ENCODE measurements at places on chromosomes 4 and X.

- DNase-seq: no peak
Observed at GRCh38 chr4:130099105-130099504, 1003.2 kb downstream of the C4orf33 start.

GRCh38 chrX:21225643-21226042 lies 148.6 kb upstream of the CNKSR2 start:
- no peak for DNase-seq

GRCh38 chrX:131675596-131676194 lies 131.8 kb downstream of the OR13H1 start:
- DNase-seq: peak; percentile 12

DNA sequence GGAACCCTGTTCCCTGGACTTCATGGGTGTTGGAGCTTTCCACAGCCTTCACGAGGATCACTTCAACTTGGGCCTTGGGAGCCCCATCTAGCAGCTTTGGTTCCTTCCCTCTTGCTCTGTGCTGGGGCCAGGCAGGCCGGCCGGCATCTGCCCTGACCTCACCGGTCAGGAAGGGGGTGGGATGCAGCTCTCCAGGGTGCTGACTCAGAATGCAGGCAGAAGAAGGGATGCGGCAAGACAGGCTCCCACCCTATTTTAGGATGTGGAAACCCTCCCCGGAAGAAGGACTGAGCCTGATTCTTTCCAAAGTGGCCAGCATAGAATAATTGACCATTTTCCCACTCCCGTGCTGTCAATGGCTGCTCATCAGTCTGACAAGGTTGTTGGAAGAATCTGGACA lies 47.1 kb downstream of the FHDC1 start:
- peak; percentile 74 for DNase-seq

DNA sequence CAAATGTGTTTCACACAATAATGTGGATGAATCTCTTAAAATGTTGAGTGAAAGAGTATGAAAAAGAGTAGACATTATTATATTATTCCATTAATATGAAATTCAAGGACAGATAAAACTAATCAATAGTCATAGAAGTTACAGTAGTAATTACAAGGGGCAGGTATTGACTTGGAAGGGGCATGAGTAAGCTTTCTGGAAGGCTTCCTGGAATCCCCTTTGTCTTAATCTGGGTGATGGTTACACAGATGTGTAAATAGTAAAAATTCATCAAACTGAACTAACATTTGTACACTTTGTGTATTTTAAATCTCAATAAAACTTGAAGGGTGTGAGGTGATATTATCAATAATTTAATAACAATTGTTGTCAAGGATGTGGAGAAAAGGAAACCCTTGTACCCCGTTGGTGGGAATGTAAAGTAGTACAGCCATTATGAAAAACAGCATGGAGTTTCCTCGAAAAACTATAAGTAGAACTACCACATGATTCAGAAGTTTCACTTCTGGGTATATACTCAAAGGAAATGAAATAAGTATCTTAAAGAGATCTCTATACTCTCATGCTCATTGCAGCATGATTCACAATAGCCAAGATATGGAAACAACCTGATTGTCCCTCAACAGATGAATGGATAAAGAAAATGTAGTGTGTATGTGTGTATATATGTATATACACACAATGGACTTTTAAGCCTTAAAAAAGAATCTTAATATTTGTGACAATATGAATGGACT lies 96.9 kb upstream of the MID1IP1 start:
- DNase-seq: no peak

DNA sequence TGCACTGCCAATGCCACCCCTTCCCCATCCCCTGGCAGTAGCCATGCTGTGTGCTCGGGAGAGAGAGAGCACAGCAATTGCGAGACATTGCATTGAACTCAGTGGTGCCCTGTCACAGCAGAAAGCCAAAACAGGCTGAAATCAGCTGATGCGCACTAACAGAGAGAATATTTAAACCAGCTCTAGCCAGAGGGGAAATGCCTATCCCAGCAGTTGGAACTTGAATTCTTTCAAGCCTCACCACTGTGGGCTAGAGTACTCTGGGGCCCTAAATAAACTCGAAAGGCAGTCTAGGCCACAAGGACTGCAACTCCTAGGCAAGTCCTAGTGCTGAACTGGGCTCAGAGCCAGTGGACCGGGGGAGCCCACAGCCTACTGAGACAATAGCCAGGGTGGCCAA lies 17.7 kb upstream of the RP2 start:
- DNase-seq: no peak

DNA sequence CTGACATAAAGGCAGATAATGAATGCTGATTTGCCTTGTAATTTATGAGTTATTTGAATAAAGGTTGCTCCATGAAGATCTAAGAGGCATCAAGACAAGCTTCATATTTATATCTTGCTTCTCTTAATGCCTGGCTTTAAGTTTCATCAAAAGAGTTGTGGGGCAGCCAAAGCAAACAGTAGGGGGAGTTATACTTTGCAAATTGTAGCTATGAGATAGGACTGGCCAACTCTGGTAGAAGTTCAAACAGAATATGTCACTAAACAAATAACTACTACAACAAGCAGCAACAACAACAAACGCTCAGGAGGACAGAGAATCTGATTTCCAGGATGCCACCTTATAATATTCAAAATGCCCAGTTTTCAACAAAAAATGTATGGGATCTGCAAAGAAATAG lies 69.1 kb upstream of the PLAC1 start:
- no peak for DNase-seq

DNA sequence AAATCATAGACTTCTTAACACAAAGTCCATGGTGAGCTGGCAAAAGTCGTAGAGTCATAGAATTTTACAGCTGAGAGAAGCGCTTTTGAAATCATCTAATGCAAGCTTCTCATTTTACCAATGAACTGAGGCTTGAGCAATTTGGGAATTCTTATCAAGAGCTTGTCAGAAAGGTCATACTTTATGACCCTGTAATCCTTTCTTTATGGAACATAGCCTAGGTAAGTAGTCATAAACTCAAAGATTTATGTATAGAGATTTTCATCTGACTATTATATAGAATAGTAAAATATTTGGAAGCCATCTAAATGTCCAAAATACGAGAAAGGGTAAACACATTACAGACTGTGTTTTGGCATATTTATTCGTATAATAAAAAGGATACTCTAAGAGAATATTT lies 563.5 kb downstream of the PCDH7 start:
- DNase-seq: no peak

- no peak for DNase-seq
Observed at GRCh38 chr4:871484-871883, 45.6 kb upstream of the CPLX1 start.

GRCh38 chr4:155853189-155853588 lies 12.9 kb downstream of the ASIC5 start:
- DNase-seq: no peak

DNA sequence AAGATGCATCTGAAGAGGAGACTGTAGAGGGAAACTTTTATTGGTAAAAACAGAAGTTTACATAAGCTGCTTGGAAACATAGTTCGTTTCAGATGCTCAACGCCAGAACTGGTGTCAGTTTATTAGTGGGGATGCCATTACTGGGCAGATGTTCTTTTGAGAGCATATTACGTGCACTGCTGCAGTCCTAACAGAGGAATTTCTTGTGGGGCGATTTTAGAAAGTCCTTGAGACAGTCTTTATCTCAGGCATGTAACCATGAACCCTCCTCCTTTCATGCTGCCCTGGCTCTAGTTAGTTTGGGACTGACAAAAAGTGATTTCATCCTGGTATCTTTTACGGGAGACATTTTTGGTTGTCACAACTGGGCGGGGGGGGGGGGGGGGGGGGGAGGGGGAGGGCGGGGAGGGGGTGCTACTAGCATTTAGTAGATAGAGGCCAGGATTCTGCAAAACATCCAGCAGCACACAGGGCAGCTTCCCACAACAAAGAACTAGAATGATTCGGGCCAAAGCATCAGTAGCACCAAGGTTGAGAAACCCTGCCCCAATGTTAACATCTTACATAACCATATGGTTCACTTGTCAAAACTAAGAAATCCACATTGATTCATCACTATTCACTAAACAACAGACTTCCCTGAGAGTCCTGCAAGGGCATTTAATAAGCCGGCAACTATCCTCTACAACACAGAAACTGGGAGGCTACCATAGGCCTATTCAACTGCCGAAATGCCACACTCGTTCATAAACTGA lies 118.6 kb upstream of the FTHL17 start:
- no peak for DNase-seq

DNA sequence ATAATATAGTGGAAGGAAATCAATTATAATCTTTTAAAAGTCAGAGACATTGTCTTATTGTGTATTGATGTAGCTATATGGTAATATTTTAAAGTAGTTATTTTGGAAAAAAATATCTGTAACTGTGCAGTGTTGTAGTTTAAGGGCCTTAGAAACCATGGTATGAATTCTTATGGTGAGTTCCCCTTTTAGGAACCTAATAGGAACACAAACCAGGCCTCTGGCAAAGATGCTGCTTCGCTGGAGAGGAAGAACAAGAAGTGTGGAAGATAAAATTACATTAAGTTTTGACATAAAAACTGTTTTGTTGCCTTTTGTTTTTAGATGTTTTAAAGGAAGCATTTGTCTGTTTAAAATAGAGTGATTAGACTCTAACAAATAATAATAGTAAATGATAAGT lies 10.9 kb upstream of the TMPRSS11D start:
- no peak for DNase-seq

DNA sequence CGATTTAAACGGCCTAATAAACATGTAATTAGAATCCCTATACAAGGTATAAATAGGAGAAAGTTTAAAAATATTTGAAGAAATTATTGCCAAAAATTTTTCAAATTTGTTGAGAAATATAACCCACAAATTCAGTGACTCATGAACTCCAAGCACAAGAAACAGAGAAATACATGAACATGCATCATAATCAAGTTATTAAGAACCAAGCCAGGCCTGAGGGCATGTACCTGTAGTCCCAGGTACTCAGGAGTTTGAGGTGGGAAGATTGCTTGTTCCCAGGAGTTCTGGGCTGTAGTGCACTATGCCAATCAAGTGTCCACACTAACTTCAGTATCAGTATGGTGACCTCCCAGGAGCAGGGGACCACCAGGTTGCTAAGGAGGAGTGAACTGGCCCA lies 341.9 kb downstream of the CAMK2D start:
- DNase-seq: no peak

DNA sequence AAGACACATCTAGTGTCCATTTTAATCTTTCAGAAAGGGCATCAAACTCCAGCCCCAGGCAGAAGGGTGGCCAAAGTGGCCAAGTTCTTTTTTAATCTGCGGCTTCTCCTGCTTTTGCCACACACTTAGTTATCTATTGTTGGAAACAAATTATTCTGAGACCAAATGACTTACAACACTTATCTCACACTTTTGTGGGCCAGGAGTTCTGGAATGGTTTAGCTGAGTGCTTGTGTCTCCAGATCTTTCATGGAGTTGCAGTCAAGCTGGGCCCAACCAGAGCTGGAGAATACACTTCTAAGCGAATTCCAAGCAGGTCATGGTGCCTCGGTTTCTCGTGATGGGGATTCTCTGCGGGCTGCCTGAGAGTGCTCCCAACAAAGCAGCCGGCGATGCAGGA lies 4.0 kb downstream of the TXK start:
- DNase-seq: no peak

- no peak for DNase-seq
Observed at GRCh38 chrX:133314281-133314680, 96.1 kb upstream of the TFDP3 start.

DNA sequence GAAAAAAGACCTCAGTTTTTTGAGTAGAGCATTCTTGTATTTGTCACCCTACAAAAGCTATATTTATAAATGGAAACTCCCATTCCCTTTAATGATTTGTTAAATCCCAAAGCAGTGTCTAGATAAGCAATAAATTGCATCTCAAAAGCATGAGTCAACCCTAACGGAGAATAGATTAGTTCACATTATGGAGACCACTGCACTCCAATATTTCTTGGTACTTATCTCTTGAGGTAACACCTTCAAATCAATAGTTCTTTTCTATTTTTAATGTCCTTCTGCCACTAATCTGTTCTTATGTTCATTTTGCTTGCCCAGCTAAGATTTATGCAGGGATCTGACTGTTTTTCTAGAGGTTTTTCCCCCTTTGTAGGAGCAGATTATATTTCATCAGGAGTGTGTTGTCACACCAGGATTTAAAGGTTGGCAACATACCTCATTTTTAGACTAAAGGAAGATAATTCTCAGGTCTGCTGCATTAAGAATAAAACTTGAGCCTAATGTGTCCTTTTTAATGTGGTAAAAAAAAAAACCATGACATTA lies 91.4 kb upstream of the ADGRG2 start:
- no peak for DNase-seq

GRCh38 chr4:13481569-13481968 lies 2.6 kb downstream of the RAB28 start:
- DNase-seq: peak; percentile 52

DNA sequence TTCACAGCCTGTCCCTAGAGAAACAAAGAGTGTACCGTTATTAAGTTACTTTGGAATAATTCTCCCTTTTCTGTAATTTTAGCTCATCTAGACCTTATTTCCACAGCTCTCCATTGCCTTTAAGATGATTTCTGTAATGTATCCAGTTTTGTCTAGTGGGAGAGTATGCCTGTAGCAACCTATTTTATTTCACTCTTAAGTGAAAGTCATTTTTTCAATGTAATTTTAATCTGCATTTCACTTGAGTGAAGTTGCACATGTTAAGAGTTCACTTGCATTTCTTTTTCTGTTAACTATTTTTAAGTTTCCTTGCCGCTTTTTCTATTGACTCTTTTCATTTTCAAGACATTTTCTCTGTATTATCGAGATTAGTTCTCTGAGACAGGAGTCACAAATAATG lies 46.5 kb downstream of the FANCB start:
- DNase-seq: no peak

GRCh38 chr4:2805712-2806389 lies 13.0 kb downstream of the SH3BP2 start:
- no peak for DNase-seq

- DNase-seq: no peak
Observed at GRCh38 chr4:150211799-150212445, 133.7 kb downstream of the DCLK2 start.

GRCh38 chr4:5933116-5933515 lies 40.2 kb upstream of the CRMP1 start:
- peak; percentile 7 for DNase-seq

GRCh38 chr4:76806346-76806745 lies 91.6 kb downstream of the SOWAHB start:
- DNase-seq: no peak

DNA sequence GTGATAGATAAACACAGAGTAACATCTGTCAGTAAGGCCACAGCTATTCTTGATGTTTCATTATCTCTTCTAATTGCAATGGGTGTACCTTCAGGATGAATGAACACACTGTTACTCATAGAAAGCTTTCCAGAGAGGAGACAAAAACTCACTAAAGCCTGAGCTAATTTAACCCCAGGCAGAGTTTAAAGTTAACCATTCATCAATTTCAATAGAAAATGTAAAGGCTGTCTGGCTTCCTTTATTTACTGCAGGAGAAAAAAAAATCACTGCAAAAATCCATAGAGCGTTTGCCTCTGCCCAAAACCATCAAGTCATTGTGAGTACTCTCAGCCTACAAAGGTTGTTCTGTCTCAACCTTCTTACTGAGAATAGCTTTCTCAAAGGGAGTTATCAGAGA lies 376.9 kb downstream of the PPP4R3C start:
- DNase-seq: no peak

DNA sequence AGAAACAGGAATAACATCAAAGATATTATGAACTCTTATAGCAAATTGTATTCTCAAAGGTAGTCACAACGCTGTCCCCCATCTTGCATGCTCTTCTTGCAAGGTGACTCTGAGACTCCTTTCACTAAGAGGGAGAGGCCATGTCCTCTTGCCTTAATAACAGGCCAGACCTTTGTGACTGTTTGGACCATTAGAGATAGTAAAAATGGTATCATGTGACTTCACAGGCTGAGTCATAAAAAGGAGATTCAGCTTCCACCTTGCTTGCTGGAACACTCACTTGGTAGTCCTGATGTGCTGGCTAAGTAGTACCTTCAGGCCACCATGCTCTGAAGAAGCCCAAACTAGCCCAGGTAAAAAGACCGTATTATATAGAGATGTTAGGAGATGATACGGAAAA lies 143.8 kb downstream of the FBXW7 start:
- no peak for DNase-seq
